Memory B cell (primary cell): ENCODE measurements at places on chromosomes 5 and 9.

- no peak for DNase-seq
These were observed 127.8 kb downstream of the SAXO1 start for GRCh38 chr9:18905028-18905882.

- no peak for DNase-seq
These were observed 182.5 kb downstream of the NTRK2 start for GRCh38 chr9:84851935-84852585.

DNA sequence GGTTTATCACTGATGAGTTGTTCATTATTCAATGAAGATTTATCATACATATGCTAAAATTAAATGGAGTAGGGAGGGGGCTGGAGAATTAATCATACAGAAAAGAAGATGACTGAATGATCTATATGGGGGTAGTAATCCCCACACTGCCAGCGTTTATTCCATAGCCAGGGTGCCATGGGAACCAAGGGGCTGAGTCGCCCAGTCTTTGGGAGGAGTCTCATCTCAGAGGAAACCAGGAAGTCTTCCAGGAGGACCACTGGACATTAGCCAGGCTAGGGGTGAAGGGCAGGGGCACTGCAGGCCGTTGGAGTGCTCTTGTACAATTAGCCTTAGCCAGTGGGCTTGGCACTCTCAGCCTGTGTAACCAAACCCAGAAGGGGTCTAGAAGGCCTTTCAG lies 226.5 kb downstream of the ARL15 start:
- no peak for DNase-seq

DNA sequence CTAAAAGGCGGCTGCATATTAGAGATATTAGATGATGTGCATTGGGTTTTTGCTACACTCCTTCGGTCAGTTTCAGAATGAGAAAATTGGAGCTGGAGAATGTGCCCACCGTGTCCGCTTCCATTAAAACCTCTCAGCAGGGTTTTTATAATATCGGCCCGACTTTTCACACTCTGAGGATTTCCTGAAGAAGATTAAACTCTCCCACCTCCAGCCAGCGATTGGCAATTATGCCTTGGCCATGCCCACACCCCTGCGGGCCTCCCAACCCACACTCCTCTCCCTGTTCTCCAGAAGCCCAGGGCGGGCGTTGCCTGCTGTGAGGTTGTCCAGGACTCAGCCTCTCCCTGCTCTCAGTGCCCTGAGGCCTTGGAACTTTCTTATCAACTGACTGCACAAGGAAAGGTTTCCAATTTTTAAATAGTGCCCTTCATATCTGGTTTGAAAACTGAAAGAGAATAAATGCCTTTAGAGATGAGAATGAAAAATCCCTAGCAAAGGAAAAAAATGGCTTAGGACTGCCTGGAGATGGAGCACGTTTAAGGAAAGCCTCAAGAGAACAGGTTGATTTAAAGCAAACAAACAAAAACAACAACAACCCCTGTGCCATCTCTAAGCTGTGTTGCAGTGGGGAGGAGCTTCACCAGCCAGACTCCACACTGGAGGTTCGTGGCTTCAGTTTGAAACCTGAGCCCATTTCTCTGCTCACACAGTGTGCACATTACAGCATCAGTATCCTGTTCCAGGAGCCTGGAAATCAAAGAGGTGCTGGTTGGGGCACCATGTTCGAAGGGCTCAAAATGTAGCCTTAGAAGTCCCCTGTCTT lies 292.9 kb downstream of the NSG2 start:
- no peak for DNase-seq

DNA sequence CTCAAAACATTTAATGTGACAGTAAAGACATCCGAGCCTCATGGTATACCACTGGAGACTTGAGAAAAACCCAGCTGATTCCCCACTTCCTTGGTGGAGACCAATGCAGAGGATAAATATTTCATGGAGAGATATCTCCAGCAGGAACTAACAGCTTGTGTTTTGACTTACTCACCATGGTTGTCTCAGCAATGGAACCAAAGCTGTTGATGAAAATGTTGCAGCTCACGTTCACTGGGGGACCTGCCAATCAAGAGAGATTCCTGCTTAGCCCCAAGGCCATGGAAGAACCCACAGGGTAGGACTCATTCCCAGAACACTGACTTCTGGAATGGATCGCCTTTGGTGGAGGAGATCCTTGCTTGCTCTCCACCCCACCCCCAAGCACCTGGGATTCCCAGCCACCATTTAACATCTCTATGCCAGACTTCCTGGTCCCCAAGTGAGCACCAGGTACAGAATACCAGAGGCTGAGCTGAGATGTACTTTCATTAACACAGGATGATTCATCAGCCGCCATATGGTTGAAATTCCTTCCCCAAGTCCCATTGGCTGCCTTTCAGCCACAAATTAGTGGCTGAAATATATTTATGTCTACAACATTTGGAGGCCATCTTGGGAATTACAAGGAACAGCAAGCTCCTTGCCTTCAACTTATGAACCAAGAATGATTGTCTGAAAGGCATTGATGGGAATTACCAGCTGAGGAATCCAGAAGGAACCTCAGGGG lies 37.9 kb downstream of the GLRA1 start:
- DNase-seq = no peak

DNA sequence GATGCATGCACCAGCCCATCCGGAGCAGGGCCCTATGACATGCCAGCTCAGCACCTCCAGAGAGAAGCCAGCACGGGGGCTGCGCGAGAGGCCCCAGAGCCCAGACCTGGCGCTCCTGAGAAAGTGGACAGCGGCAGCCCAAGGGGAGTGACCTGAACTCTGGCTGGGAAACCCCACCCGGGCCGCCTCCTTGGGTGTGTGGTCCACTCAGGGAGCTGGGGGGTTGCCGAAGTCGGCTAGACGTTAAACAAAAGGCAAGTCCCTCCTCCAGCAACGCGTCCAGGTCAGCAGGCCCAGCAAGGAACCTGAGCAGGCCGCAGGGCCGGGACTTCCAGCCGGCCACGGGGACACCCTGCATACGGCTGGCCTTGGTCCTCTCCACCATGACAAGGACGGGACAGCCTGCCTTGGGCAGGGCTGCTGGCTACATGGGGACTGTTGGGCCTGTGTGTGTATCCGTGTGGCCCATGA lies 35.7 kb downstream of the NACC2 start:
- no peak for DNase-seq

- no peak for DNase-seq
These were observed 13.7 kb downstream of the C6 start for GRCh38 chr5:41199660-41200059.

DNA sequence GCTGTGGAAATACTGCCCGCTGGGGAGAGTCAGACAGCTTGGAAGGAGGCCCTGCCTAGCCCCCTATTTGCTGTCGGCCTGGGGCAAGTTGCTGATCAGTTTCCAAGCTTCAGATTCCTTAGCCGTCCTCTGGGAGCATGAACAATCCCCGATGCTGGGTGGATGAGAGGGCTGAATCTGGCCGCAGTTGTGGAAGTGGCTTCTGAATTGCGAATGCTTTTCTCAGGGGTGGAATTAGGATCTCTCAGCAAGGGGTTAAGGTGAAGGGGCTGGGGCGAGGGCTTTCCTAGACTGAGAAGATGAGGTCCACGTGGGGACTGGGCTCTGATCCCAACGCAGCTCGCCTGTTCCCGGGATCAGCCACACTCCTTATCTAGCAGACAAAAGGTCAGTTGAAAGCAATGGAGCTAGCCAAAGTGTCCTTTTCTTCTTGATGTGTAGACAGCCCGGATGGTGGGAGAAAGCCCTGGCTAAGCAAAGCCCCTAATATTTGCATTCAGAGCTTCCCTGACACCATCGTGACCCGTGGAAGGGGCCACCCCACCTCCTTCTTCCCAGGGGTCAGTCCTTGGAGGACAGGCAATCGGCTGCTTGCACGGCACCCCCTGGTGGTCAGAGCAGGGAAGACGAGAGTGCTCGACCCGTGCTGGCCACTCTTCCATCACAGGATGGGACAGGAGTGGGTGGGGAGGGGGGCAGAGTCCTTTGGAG lies 54.9 kb downstream of the COL15A1 start:
- peak; percentile 41 for DNase-seq

- peak; percentile 52 for DNase-seq
These were observed at the start of gene RETREG1 for GRCh38 chr5:16616536-16617273. TSS of gene RETREG1 (minus strand) at chr5:16616997. CDS start at chr5:16616971, 26 bp downstream.
